ENCODE measurements at places on chromosomes 3 and 15.

- no peak for DNase-seq
Measured at GRCh38 chr15:38414357-38414756, 39.6 kb upstream of the FAM98B start.

DNA sequence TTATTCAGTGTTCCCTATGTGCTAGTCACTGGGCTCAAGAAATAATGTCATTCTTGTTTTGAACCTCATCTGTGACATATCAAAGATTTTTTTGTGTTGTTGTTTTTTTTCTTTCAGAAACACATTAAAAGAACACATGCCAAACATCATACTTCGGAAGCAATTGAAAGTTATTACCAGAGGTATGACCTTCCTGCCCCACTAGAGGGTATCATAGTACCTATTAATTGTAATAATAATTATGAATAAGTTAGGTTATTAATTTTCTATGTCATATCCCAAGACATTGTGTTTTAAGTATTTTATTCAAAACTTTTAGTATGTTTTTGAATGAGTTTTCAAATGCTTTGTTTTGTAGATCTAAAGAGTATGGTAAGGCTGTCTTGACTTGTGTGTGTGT lies 65.7 kb downstream of the CDIN1 start:
- DNase-seq = no peak

- no peak for DNase-seq
Measured at GRCh38 chr3:195714380-195715011, 6.3 kb upstream of the MUC20 start.

DNA sequence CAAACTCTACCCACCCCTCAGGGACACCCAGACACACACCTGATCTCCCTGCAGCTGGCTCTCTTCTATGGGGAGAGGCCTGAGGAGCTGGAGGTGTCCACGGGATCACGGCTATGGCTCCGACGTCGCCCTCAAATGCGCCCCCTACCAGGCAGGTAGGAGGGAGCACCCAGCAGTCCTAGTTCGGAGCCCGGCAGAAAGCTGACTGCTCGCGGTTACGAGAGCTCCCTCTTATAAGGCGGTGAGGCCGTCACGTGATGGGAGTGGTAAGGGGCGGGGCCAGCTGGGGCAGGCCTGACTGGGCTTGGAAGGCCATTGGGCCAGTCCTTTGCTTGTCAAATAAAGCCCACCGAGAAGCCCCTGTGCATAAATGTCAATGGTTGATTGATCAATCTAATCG lies at the start of gene PRR20G:
Gene PRR20G (minus strand): TSS at position 207 of the 400 bp plus-strand sequence. CDS start 681 bp downstream, outside the sequence.
- no peak for DNase-seq

DNA sequence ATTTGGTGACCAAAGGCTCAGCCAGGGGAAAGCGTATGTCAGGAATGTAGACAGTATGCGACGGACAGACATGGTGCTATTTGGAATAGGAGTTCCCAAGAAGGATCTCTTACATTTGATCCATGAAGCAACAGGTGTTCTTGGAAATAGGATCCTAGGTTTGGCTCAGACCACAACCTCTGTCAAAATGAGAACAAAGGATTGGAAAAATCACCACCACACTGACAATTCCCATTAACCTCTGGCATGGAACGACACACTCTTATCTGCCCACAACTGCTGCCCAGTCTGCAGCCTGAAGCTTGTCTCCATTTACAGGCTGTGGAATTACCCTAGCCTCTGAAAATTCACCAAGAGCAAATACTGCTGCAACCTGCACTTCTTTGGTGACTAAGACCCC lies 33.6 kb upstream of the LRRN1 start:
- no peak for DNase-seq

DNA sequence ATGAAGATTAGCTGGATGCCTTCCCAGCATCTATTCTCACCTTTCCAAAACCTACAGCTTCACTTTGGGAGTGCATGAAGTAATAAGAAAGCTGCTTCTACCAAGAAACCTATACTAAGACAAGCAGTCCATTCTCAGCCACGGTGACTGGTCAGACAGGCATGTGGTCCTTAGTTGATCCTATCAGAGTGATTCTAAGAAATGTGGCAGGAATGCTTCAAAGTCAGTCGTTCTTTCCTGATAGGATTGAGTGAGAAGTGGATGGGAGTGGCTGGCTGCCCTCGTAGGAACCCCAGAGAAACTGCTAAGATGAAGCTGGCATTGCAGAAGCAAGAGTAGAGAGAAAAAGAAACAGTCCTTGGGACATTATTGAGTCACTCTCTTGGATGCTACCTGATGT lies 16.6 kb downstream of the FOXB1 start:
- no peak for DNase-seq

Measured in NCI-H2029 treated with DMSO at 0.1 percent for 48 hours (cell line).